NCI-H1105 treated with DMSO at 0.1 percent for 48 hours (cell line): ENCODE measurements at places on chromosomes 7 and 10.

DNA sequence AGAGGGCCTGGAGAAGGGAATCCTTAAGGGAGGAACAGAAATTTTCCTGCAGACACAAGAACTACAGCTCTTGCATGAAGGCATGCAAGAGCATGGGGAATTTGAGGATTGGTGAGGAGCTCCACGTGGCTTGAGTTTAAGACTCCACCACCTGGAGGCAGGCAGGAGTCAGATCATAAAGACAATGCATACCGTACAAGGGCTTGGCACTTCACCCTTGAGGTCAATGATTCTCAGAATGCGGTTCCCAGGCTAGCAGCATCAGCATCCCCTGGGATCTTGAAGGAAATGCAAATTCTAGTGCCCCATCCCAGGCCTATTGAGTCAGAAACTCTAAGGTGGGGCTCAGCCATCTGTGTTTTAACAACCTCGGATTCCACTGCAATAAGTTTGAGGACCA, 143.8 kb downstream of the C7orf25 start:
- no peak for DNase-seq

DNA sequence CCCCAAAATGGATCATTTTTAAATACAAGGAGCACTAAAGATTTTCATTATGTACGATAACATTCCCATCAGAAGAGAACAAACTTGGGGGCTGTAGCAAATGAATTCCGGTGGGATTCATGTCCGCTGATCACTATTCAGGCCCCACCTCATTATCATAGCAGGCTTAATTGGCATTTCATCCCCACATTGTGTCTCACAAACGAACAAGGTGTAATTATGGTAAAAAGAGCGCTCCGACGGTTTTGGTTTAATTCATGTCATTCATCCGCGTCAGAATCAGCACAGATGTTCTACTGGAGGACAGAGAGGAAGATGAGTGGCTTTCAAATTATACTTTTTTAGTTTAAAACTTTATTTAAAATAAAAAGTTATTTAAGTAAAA, 124.7 kb downstream of the MAD1L1 start:
- no peak for DNase-seq

DNA sequence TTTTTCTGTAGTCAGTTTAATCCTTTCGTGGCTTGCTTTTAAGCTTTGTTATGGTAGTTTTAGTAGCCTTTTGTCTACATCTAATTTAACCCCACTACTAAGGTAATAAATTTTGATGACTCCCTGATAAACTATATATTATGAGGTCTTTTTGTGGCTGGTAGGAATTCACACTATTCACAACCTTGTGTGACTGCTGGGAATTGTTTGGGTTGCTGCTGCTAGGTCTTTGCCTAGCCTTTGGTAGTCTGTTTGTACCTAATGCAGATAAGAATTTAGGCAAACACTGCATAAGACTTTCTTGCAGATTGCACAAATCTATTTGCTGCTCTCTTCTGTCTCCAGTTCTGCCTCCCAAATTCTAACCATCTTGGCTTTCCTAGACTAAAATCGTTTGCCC, 58.3 kb downstream of the SHOC2 start:
- no peak for DNase-seq

DNA sequence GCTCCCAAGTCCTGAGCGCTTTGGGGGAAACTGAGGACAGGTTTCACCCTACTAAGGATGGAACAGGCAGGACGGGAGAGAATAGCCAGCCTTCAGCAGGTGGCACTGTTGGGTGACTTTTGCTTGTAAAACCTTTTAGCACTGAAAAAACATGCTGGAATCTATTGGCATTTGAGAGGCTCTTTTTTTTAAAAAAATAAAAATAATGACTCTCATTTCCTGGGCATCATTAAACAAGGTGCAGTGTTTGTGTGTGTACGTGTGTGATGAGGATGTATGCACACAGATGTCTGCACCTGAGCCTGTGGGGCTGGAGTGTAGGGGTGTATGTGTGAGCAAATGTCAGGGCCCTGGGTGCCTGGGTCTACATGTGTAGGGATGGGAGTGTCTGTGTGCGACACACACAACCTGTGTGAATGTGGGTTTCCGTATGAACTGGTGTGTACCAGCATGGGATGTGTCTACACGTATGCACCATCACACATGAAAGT, 177.9 kb downstream of the RPS24 start:
- no peak for DNase-seq

DNA sequence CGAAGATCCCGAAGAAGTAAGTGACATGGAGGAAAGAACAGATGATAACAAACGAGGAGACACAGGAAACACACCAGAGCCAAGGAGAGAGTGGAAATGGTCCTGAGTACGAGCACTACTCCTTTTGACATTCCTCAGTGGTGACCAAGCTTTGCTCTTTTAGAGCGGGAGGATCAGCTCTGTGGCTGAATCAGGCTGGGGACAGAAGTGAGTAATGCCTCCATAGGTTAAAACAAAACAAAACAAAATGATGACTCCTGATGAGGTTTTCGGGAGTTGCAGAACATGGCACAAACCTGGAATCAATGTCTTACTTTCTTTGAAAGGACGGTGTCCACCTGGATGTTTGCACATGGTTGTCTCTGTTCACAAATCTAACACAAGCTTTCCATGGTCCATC, 30.3 kb upstream of the TCF7L2 start:
- DNase-seq = no peak

- DNase-seq = peak; percentile 22
Observed at GRCh38 chr7:150923196-150923595, 54.9 kb downstream of the KCNH2 start.

DNA sequence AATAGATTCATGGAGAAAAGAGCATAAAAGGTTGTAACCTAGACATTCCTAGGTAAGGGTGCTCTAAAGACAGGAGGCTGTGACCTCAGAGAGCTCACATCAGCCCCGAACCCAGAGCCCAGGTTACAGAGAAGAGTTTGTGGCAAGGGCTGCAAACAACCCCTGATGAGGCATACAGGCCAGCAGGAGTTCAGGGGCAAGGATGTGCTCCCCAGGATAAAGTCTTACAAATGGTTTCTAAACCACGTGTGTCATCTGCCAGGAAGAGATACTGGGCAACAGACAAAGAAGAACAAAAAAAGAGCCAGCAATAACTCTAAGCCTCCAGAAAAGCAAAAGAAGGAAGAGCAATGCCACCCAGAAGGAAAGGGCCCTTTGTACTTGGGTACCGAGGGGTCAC, 27.7 kb downstream of the NCAPG2 start:
- no peak for DNase-seq

DNA sequence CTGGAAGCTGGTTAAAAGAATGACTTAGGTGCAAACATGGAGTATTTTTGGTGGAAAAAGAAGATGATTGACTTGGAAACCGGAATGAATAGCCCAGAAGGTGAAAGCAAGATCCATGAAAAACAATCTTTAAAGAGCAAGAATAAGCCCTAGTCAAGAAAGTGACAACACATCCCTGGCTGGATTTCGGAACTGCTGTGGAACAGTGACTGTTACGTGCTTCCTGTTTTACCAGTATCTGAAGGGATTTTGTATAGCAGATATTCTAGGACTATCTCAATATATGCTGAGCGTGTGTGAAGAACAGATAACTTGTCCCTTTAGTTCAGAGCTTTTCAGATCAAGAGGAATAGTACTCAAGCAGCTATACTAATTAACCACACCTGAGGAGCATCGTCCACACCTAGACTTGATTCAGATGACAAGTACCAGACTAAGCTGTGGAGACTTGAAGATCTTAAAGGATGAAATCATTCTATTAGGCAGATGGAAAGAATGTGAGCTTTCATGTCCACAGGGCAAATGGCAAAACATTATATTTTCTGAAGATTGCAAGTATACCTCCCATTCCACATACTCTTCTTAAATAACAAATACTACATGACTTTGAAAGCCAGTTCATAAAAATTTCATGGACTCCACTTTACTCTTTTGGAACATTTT, 11.5 kb upstream of the TES start:
- no peak for DNase-seq

DNA sequence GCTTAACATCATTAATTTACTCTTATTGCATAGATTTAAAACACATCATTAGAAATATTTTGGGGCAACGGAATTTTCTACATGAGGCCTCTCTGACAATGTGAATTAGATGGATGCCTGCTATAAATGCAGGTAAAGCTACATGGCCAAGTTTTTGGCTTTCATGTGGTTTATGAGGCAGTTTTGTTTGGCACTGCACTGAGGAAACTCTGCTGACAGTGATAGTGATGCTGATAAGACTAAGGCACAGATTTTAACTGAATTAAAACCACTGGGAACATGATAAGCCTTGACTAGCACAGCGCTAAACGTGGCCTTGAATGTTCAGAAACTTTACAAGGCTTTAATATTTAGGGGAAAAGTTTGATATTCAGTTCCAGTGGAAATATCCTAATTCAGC, 114.3 kb upstream of the NOBOX start:
- DNase-seq = no peak

GRCh38 chr10:89684604-89685003, 16.8 kb upstream of the KIF20B start:
- no peak for DNase-seq

GRCh38 chr7:94176694-94177200, 172.6 kb upstream of the BET1 start:
- DNase-seq = no peak

GRCh38 chr7:44748948-44749731, 493 bp downstream of the ZMIZ2 start:
- DNase-seq = peak; percentile 77

DNA sequence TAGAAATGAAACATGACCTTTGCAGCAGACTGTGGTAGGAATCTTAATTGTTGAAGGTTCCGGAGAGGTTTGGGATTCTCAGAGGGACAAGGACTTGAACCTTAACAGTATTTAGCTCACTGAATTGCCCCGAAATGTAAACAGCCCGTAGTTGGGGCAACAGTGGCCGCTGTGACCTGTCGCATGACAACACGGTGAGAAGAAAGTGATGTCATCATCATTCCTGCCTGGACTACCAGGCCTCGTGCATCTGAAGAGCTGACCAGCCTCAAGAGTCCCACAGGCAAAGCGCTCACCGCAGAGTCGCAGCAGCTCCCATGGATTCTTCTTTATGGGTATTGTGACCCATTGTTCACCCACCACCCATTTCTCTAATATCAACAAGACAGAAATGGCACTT, 250.6 kb downstream of the KLF6 start:
- DNase-seq = no peak

DNA sequence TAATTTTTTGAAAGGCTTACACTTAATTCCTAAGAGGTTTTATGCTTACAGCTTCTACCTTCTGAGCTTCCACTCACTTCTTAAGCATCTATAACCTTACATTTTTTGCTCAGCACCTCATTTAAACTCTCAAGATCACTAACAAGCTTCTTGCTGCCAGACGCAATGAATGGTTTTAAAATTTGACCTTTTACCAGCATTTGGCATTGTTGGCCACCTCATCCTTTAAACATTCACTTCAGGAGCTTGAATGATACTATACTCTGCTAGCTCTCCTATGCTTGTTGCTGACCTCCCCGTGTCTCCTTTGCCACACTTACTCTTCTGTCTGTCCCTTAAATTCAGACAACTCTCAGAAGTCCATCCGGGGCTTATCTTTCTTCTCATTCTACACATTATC, 37.7 kb upstream of the ODAD2 start:
- no peak for DNase-seq

DNA sequence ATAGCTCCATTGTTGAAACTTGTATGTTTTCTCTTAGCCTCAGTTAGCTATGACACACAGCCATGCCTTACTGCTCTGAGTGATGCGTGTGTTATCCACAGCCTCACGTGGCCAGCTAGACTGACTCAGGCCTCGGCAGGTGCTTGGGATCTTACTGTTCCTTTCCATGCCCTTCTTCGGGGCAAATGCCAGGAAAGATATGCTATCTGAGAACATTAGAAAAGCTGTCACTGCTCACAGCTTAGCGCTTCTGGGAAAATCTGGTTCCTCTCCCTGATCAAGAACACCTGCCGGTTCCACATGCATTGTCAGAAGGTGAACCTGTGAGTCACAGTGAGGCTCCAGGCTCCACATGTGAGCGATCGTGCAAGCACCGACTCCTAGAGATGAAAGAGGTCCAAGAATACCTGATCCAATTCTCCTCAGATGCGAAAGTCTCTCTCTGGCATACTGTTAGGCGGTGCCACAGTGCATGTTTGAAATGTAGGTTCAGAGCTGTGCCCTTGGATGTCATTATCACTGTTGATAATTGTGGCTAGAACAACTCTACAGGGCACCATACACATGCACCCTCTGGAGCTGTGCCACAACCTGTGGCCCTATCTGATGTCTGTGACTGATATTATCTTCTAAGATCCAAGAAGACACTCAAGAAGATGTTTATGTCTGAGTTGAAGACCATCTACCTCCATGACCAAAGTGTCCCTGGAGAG, 247.8 kb upstream of the IGFBP3 start:
- DNase-seq = no peak

DNA sequence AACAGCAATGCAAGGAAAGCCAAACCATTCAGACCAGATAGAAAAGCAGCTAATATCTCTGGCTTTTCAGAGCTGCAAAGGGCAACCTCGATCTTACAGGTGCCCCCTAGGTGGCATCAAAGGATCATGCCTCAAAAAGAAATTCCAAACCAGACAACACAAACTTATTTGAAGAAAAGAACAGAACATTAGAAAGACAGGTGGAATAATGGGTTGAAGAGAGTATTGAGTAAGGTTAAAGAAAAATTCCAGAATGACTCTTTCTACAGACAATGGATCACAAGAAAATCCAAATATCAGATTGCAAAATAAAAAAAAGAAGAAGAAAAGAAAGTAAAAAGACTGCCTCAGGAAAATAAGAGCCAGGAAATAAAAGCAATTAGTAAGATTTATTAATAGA, 213.7 kb downstream of the ELMO1 start:
- peak; percentile 49 for DNase-seq
